ENCODE measurements at places on chromosomes 12 and 14.

DNA sequence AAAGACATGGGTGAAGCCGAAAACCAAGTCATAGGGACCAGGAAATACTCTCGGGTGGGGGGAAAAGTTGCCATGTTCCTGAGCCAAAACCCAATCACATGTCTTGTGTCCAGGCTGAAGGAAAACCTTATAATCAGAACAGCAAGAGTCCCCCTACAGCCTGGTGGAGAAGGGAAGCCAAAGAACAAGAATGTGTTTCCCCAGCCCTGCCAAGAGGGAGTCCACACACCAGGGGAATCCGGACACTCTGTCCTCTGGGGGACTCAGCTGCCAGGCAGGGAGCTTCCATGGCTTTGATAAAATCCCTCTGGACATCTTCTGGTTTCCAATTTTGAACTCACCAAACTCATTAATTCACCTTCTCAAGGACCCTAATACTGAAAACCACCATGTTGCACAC, 273.0 kb downstream of the FOXN3 start:
- DNase-seq: no peak

GRCh38 chr12:51217133-51217967, 512 bp downstream of the POU6F1 start:
- DNase-seq: peak; percentile 19

DNA sequence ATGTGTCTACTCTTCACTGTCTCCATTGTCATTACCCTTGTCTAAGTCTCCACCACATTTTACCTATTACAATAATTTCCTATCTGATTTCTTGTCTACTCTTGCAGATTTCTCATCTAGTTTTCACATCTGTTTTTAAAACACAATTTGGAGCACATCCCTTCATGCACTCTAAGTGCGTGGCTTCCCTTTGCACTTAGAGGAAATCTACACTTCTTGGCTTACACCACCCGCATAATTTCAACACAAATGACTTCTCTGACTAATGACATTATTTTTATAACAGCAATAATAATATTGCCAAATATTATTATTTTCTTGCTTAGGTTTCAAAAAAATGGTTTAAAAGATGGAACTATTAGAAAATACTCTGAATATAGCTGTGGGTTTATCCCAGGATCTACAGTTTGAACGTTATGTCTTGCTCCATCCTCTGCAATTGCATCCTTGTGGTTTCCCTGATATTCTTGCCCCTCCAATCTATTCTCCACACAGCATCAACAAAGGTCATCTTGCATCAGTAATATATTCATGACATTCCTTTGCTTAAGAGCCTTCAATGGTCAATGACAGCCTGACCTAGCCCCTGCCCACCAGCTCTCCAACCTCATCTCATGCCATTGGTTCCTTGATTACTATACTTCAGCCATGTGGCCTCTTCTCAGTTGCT, 153.7 kb downstream of the SLC25A21 start:
- no peak for DNase-seq

DNA sequence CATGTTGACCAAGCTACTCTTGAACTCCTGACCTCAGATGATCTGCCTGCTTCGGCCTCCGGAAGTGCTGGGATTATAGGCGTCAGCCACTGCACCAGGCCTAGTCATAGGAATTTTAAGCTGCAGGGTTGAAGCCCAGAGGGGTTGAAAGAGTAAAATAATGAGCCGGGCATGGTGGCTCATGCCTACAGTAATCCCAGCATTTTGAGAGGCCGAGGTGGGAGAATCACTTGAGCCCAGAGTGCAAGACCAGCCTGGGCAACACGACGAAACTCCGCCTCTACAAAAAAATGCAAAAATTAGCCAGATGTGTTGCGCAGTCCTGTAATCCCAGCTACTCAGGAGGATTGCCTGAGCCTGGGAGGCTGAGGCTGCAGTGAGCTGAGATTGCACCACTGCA, 69.6 kb downstream of the GALNT8 start:
- DNase-seq: no peak

DNA sequence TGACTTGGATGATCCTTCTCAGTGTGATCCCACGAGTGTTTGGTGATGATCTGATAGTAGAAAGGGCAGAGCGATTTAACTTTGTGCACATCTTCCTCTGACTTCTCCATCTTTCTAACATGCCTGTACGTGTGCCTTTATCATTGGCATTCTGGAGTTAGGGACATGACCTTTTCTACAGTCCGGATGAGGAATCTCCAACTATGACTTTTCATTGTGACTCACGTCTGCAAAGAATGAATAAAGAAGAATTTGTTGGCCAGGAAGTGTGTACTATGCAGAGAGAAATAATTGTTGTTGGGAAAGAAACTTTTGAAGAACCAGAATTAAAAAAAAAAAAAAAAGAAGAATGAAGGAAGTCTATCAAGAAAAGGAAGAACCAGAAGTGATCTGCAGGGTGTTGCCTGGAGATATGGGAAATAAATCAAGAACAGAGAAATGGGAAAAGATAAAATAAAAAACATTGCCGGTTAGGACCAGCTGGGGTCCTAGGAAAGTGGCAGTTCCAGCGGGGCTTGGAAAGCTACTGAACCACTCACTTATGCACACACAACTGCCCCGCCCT, 25.3 kb downstream of the PPFIBP1 start:
- no peak for DNase-seq

DNA sequence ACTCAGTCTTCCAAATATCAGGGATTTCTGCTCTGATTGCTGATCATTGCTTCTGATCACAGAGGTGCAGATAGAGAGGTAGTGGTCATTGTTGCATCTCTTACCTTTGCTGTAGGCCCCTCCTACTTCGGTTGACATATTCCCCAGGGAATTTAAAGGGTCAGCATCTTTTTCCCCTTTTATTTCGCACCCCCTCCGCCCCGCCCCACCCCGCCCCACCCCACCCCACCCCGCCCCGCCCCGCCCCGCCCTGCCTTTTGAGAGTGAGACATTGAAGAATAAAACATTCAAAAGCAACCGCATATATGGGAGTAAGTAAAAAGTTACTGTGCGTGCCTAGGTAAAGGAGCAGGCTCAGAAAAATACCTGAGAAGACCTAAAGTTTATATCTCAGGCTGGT, 463.9 kb downstream of the BTG1 start:
- no peak for DNase-seq
